ENCODE measurements at places on chromosomes 1 and 21. TPM values are rescaled to one million over a fixed set of nuclear protein-coding genes. Genes with fewer than 3 reads are reported as not detected.

CASQ1 gene
- not detected for total RNA-seq

KRTAP21-2 gene
- total RNA-seq: not detected

TAF13 gene
- 69.9 TPM for total RNA-seq

DDI2 gene
- total RNA-seq: 261 TPM

SPRR2F gene
- total RNA-seq: not detected

TEDDM1 gene
- not detected for total RNA-seq

RGS16 gene
- total RNA-seq: 5.3 TPM

OLIG2 gene
- not detected for total RNA-seq

MPC2 gene
- total RNA-seq: 47.2 TPM

VASH2 gene
- not detected for total RNA-seq

LY9 gene
- 1.7 TPM for total RNA-seq

DNA sequence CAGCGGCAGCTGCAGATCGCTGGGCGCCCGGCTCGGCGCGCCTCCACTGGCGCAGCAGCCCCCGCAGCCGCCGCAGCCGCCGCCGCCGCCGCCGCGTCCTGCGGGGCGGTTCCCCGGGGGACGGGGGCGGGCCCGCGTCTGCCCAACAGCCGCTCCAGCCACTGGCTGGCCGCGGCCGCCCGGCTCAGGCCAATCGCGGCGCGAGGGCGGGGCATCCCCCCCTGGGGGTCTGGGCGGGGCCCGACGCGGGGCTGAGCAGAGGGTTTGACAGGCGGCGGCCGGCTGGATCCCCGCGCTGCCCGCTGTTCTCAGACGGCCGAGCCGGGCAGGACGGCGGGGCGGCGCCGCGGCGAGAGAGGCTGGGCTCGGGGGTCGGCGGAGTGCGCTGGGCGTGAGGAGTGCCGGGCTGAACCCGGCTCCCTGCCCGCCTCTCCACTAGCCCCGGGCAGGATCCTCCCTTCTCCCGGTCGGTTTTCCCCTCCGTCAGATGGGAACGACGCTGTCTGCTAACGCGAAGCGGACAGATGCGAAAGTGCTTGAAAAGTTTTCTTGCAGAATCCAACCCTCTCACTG lies at the start of gene GLIS1:
Gene GLIS1, minus strand, starts transcription at position 56 of the 573 bp plus-strand sequence. CDS start 1,100 bp downstream, outside the sequence.
- H3K27me3 ChIP-seq: peaks cover 86% of the 10 kb centered on the region
- peak within 1 kb of the TSS; percentile 71 for H3K27ac ChIP-seq
- H3K4me3 ChIP-seq: peak within 1 kb of the TSS; percentile 63
- H3K4me1 ChIP-seq: peaks cover 23% of the 10 kb centered on the region
- peak; percentile 77 for DNase-seq
- H3K36me3 ChIP-seq: no peaks in the 10 kb centered on the region

- peaks cover 43% of the 10 kb centered on the region for H3K4me1 ChIP-seq
- H3K27ac ChIP-seq: no peak overlapping the region
- DNase-seq: peak; percentile 15
- H3K27me3 ChIP-seq: peaks cover 99% of the 10 kb centered on the region
- no peaks in the 10 kb centered on the region for H3K36me3 ChIP-seq
Measured at GRCh38 chr1:228006034-228006785, 588 bp upstream of the WNT3A start.

DNA sequence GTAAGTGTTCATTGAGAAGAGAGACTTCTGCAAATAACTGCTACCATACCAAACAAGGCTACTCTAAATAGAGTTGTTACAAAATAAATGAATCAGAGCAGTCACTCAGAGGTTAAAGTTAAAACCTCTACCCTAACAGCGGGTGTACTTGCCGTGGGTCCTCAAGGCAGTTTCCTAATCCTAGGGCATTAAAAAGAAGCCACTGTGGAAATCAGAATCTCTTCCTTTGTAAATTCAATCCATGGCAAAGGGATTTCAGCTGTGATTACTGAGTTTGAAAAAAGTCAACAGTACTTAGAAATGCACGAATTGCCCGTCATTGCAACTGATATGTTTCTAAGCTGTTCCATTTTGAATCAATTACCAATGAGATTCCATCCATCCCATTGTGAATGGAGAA lies 13.5 kb downstream of the TBX15 start:
- no peaks in the 10 kb centered on the region for H3K36me3 ChIP-seq
- no peak for DNase-seq
- H3K27me3 ChIP-seq: peaks cover 7% of the 10 kb centered on the region
- H3K4me1 ChIP-seq: peaks cover 7% of the 10 kb centered on the region
- H3K4me3 ChIP-seq: no peak overlapping the region

- H3K27ac ChIP-seq: no peak overlapping the region
- no peaks in the 10 kb centered on the region for H3K27me3 ChIP-seq
- no peak for DNase-seq
- no peaks in the 10 kb centered on the region for H3K4me1 ChIP-seq
- no peaks in the 10 kb centered on the region for H3K36me3 ChIP-seq
- H3K4me3 ChIP-seq: no peak overlapping the region
Measured at GRCh38 chr1:187878883-187879282, 1050.1 kb downstream of the PLA2G4A start.

DNA sequence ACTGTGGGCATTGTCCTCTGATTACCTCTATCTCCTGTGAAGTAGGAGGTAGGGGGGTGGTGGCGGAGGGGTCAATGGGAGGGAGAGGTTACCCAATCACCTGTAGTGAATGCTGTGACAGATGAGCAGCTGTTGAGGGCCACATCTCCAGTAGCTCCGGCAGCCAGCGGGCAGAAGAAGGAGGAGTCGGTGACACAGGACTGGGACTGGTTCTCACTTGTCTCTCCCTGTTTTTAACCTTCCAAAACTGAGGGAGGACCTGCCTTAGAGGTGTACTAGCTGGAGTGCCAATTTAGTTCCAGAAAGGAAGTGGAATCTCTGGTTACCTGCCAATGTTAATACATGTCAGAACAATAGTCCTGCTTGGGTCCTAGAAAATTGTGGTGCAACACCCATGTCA lies 56.2 kb upstream of the ENAH start:
- H3K27ac ChIP-seq: no peak overlapping the region
- no peaks in the 10 kb centered on the region for H3K27me3 ChIP-seq
- no peak for DNase-seq
- no peak overlapping the region for H3K4me3 ChIP-seq

GRCh38 chr1:183515002-183515689 lies 42.8 kb downstream of the SMG7 start:
- no peak for DNase-seq
- peaks cover 46% of the 10 kb centered on the region for H3K36me3 ChIP-seq
- no peak overlapping the region for H3K27ac ChIP-seq
- H3K4me3 ChIP-seq: no peak overlapping the region

GRCh38 chr1:8970870-8971337 lies 25.2 kb downstream of the CA6 start:
- H3K36me3 ChIP-seq: no peaks in the 10 kb centered on the region
- no peak overlapping the region for H3K27ac ChIP-seq
- no peaks in the 10 kb centered on the region for H3K4me1 ChIP-seq
- H3K27me3 ChIP-seq: peaks cover 3% of the 10 kb centered on the region
- H3K4me3 ChIP-seq: no peak overlapping the region

DNA sequence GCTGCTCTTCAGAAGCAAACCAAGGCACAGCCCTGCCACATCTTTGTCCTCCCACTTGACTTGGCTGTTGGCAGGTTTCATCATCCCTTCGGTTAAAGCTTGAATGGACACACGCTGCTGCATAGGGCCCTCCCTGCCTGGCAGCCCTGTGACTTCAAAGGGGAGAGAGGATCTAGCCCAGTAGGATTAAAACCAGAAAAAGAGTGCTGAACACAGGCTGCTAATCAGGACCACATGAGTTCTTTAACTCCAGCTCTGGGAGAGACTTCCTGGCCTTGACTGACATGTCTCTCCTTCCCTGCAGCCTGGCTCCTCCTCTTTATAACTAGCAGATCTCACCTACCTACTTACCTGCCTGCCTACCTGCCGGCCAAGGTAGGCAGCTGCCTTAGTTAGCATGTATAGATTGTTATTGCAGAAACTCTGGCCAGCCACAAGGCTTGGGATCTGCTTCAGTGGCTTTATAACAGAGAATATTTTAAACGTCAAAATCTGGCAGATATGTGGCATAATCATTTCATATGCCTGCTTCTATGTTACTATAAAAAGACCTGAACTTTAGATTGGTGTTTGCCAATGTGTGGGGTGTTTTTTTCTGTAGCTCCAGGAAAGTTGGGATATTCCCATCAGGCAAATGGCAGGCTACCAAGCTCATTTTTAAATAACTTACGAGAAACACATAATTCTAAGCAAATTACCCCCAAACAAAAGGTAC lies 49.4 kb downstream of the ERG start:
- no peak overlapping the region for H3K27ac ChIP-seq
- no peak overlapping the region for H3K4me3 ChIP-seq
- no peaks in the 10 kb centered on the region for H3K4me1 ChIP-seq
- H3K27me3 ChIP-seq: no peaks in the 10 kb centered on the region
- no peak for DNase-seq

DNA sequence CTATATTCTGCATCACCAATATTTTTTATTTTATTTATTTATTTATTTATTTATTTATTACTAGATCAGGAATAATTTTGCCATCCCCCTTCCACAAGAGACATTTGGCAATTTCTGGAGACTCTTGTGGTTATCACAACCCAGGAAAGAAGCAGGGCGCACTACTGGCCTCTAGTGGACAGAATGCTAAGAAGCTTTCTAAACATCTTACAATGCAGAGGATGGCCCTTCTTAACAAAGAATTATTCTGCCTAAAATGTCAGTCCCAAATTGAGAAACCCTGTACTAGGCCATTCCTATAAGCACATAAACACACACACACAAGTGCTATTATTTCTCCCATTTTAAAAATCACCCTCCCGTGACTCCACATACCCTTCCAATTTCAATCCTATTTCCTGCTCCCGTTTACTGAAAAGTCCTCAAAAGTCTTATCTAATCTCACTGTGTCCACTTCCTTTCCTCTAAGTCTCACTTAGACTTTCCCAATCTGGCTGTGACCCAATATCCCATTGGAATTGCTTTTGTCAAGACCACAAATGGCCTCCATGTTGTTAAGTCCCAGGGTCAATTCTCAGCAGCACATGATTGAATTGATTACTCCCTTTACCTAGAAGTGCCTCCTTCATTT lies 43.7 kb upstream of the RNF11 start:
- no peak overlapping the region for H3K27ac ChIP-seq
- no peaks in the 10 kb centered on the region for H3K36me3 ChIP-seq
- peak; percentile 69 for DNase-seq
- H3K27me3 ChIP-seq: no peaks in the 10 kb centered on the region
- no peak overlapping the region for H3K4me3 ChIP-seq

DNA sequence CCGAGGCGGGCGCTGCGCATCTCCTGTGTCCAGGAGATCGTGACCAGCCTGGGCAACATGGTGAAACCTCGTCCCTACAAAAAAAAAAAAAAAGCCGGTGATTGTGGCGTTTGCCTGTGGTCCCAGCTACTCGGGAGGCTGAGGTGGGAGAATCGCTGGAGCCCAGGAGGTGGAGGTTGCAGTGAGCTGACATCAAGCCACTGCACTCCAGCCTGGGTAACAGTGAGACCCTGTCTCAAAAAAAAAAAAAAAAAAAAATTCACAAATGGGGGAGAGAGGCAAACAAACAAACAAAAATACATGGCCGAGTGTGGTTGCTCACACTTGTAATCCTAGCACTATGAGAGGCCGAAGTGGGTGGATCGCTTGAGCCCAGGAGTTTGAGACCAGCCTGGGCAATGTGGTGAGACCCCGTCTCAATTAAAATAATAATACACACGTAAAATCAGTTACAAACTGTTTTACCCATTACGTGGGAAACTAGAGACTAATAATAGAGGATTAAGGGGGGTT lies 758 bp downstream of the TATDN3 start:
- peak overlapping the region; percentile 97 for H3K4me3 ChIP-seq
- peaks cover 24% of the 10 kb centered on the region for H3K36me3 ChIP-seq
- peak overlapping the region; percentile 95 for H3K27ac ChIP-seq
- peaks cover 64% of the 10 kb centered on the region for H3K4me1 ChIP-seq

- no peak for DNase-seq
- no peaks in the 10 kb centered on the region for H3K27me3 ChIP-seq
- no peak overlapping the region for H3K27ac ChIP-seq
- no peak overlapping the region for H3K4me3 ChIP-seq
- H3K4me1 ChIP-seq: no peaks in the 10 kb centered on the region
Measured at GRCh38 chr1:103941086-103941485, 191.4 kb downstream of the AMY1C start.

GRCh38 chr1:212137854-212138253 lies 102.3 kb downstream of the DTL start:
- H3K36me3 ChIP-seq: no peaks in the 10 kb centered on the region
- no peaks in the 10 kb centered on the region for H3K27me3 ChIP-seq
- H3K27ac ChIP-seq: no peak overlapping the region
- H3K4me3 ChIP-seq: no peak overlapping the region

- no peak overlapping the region for H3K27ac ChIP-seq
- no peak for DNase-seq
- H3K4me1 ChIP-seq: peaks cover 14% of the 10 kb centered on the region
- H3K4me3 ChIP-seq: no peak overlapping the region
- no peaks in the 10 kb centered on the region for H3K36me3 ChIP-seq
Measured at GRCh38 chr1:227776331-227776771, 39.1 kb upstream of the PRSS38 start.

Data from stomach (tissue), 19 donors.